ENCODE measurements at places on chromosomes 2 and 18.

DNA sequence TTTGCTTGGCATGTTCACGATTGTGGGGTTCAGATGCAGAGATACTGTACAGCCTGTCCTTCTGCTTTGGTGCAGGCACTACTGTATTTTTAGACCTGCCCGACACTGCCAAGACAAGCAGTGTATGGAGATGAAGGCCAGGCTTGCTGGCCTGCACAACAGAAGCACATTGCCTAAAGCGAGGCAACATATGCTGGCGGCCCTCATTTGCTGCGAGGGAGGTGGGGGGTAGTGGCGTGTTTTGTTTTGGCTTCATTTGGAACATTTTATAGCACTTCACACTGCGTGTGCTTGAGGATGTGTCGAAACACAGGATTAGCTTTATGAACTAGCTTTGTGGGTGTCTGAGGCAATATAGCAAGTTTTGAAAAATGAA, 27.0 kb downstream of the TMEM182 start:
- DNase-seq: no peak

- DNase-seq: no peak
Measured at GRCh38 chr2:207417301-207417718, 112.5 kb upstream of the CREB1 start.

DNA sequence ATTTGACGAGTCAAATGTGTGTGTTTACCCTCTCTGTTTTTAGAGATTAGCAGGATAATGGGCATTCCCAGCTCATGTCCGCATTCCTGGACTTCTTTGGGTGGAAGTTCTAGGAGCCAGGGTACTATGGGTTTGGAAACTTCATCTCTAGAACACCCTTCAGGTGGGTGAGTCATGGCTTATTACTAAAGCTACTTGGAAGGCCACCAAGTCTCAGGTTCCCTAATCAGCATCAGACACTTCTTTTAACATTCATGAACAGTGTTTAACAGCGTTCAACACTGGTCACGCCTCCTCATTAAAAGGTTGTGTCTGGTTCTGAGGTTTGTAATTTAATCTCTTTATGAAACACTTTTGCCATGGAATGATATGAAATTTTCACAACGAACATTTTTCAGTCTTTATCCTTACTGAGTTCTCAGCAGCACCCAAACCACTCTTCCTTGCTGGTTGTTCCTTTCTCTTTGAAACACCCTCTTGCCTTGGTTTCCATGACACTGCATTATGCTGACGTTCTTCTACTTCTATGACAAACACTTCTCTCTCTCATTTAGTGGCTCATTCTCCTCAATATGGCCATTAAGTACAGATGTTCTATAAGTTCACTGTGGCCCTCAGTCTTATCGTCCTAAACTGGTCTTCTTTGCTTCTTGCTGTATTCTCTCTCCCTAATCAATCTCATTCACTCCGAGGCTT, 49.3 kb downstream of the MMADHC start:
- DNase-seq: no peak

GRCh38 chr2:124264551-124265091, 239.5 kb downstream of the CNTNAP5 start:
- DNase-seq: no peak

- DNase-seq: no peak
Measured at GRCh38 chr18:39415471-39415870, 1849.9 kb upstream of the CELF4 start.

DNA sequence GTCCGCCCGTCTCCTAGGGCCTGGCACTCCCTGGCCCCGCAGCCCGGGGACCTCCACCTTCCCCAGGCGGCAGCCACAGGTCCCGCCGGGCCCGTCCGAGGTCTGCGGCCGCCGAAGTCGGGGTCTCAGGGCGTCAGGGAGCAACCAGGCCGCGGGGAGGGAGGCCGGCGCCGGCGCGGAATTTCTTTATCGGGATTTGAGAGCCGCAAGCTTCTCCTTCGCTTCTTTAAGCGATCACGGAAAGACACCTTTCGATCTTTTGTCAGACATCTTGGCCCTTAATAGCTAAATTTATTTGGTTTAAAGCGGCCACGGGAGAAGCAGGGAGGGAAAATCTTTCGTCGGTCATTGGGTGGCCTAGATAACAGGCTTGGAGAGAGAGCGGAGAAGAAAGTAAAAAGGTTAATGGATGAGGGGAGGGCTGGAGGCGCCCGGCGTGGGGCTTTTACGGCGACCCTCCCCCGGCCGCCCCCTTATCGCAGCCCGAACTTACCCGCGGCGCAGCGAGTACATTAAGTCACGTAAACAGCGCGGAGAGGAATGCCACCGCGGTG, 4.3 kb upstream of the GATA6 start:
- no peak for DNase-seq

DNA sequence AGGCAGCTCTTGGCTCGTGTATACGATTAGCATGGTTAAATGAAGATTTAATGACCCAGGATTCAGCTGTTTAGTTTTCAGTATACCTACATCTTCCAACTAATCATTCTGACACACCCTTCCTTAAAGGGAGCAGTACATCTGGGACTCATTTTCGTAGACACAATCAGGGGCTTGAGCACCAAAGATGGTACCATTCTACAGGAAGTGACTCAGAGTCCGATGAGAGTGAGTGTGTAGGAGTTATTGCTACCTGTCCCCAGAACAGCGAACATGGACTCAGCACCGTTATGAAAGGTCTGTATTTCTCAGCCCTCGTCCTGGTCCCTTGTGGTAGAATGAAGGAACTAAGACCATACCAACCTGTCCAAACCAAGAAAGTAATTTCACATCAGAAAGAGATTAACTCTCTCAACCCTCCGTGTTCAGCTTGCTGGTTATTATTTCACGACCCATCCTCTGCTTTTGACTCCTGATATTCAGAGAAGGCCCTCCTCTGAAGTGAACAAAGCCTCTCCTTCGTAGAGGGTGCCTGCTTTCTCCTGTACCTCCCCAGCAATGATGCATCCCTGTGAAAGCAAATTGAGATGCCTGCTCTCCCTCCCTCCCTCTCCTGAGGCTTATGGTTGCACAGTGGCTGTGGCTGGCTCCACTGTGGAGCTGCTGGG, 214.8 kb downstream of the MTX2 start:
- no peak for DNase-seq

- no peak for DNase-seq
Measured at GRCh38 chr18:55323051-55323994, 264.7 kb downstream of the TCF4 start.

DNA sequence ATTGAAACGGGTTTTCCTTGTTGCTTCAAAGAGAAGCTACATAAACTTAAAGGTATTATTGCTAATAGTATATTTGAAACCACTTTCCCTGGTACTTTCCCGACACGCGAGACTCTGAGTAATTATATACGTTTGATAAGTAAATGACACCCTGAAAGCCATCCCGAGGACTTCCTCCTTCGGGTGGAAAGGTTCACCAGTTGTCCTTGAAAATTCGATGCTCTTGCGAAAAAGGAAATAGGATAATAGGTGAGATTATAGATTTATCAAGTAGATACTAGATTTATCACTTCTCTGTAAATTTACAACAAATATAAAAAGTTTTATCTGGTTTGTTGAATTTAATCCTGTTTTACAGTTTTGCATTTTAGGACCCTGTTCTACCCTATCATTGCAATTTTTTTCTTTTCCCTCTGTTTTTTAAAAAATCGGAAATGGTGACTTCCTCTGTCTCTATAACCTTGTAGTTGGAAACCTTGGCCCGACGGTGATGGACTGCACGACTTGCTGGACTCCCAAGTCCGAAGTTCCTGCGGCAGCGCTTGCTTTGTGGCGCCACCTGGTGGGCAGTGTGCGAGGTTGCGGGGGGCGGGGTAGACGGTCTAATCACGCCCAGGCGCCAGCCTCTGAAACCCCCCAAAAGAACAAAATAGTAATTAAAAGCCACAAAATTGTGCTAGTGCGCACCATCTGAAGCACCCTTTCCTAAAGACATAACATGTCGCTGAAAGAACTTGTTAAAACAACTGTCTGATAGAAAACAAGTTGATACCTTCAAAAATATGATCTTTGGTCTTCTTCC, 972 bp upstream of the DLX2 start:
- DNase-seq: peak; percentile 16

DNA sequence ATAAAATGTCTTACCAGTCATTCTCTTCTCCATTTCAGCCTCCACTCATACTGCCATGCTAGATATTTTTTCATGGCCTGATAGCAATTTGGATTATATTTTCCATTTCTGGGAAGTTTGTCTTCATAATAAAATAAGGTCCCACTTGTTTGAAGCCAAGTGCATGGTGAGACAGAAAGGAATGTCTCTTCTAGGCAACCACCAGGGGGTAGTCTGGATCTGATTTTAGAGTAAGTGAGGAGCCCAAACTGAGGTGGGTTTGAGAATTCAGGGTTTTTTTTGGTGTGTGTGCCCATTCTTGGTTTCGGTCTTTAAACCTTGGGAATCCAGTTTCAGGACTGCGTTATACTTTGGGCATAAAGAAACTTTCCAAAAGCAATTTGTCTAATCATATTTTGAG, 315.5 kb downstream of the RPRM start:
- no peak for DNase-seq

DNA sequence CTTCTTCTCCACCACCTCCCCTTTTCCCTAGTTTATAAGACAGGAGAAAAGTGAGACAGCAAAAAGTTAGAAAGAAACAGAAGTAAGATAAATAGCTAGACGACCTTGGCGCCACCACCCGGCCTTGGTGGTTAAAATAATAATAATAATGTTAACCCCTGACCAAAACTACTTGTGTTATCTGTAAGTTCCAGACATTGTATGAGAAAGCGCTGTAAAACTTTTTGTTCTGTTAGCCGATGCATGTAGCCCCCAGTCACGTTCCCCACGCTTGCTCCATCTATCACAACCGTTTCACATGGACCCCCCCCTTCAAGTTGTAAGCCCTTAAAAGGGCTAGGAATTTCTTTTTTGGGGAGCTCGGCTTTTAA, 1.5 kb upstream of the BUB1 start:
- no peak for DNase-seq

Measured in activated naive CD4-positive, alpha-beta T cell (primary cell).